ENCODE measurements at places on chromosomes 11 and 22.

GRCh38 chr11:10709299-10710086 is 15.9 kb upstream of the IRAG1 start:
- DNase-seq = no peak

GRCh38 chr11:94876222-94876621 is 97.1 kb downstream of the CWC15 start:
- DNase-seq = no peak

GRCh38 chr22:18031695-18032454 is 7.5 kb upstream of the MICAL3 start:
- DNase-seq = no peak

DNA sequence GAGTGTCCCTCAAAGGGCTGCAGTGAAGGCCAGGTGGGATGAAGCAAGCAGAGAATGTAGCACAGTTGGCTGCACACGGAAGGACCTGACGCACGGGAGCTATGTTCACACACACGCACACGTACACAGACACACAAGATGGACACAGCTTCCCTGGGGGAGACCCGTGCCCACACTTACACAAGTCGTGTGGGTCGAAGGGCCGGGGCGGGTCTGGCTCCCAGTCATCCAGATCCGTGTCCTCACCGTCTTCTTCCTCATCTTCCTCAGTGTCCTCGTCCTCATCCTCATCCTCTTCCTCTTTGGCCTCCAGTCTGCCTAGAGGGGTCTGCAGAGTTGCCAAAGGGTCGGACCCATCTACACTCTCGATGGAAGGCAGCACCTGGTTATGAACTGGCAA is 51.6 kb upstream of the NFRKB start:
- no peak for DNase-seq
